ENCODE measurements at places on chromosomes 11 and 22. TPM values are rescaled to one million over a fixed set of nuclear protein-coding genes. Genes with fewer than 3 reads are reported as not detected.

Gene GNG3
- 0.88 TPM for total RNA-seq

Gene KCNK7
- not detected for total RNA-seq

Gene OR6T1
- not detected for total RNA-seq

Gene ACTN3
- 0.22 TPM for total RNA-seq

Gene TBCEL
- 19.7 TPM for total RNA-seq

Gene CDON
- total RNA-seq, result 20.4 TPM

Gene KCNJ1
- total RNA-seq, result not detected

Gene FDXACB1
- 2.3 TPM for total RNA-seq

Gene MRGPRX4
- total RNA-seq, result not detected

Gene MRGPRF
- total RNA-seq, result 9.5 TPM

Gene PDGFB
- 10.3 TPM for total RNA-seq

Gene INS
- total RNA-seq, result not detected

Gene KRTAP5-11
- total RNA-seq, result not detected

Data from subcutaneous adipose tissue (tissue), 4 donors.